T-cell (primary cell): ENCODE measurements at places on chromosomes 7 and 10. TPM values are rescaled to one million over a fixed set of nuclear protein-coding genes. Genes with fewer than 3 reads are reported as not detected.

GRCh38 chr7:52992479-52993162 lies 42.8 kb upstream of the POM121L12 start:
- H3K27ac ChIP-seq, result no peak overlapping the region
- H3K4me1 ChIP-seq, result no peaks in the 10 kb centered on the region
- H3K27me3 ChIP-seq, result no peaks in the 10 kb centered on the region

NACAD gene
- total RNA-seq, result 1.6 TPM

GRCh38 chr10:69348816-69349541 lies 67.7 kb downstream of the TACR2 start:
- peaks cover 75% of the 10 kb centered on the region for H3K4me1 ChIP-seq
- H3K27ac ChIP-seq, result peak overlapping the region; percentile 49
- no peaks in the 10 kb centered on the region for H3K27me3 ChIP-seq
- peak overlapping the region; percentile 26 for H3K4me3 ChIP-seq

NMT2 gene
- total RNA-seq, result 37.6 TPM

GRCh38 chr7:132705146-132705545 lies 128.9 kb upstream of the PLXNA4 start:
- no peaks in the 10 kb centered on the region for H3K4me1 ChIP-seq
- no peaks in the 10 kb centered on the region for H3K36me3 ChIP-seq
- no peak overlapping the region for H3K4me3 ChIP-seq
- DNase-seq, result no peak

DNA sequence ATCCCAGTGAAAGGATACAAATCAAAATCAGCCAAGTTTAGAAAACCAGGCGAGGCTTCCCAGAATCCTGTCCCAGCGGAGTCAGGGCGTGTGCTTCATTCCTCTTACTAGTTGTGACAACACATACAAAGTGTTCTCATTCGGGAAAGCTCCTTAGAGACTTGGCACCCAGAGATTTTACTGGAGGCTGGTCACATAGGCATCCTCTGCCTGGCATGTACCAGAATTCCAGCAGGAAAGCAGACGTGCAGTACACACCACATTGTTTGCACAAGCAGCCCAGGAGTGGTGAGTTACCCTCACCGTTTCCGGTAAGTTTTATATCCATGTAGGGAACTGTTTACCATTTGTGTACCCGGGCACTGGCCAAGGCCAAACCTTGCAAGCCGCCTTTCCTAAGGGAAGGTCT lies 34.9 kb downstream of the MMRN2 start:
- no peak overlapping the region for H3K4me3 ChIP-seq
- no peaks in the 10 kb centered on the region for H3K4me1 ChIP-seq
- no peak for DNase-seq

GRCh38 chr7:93601363-93601762 lies 26.8 kb upstream of the CALCR start:
- DNase-seq, result no peak
- no peak overlapping the region for H3K27ac ChIP-seq
- no peaks in the 10 kb centered on the region for H3K4me1 ChIP-seq
- H3K36me3 ChIP-seq, result no peaks in the 10 kb centered on the region
